ENCODE measurements at places on chromosomes 1 and 21.

DNA sequence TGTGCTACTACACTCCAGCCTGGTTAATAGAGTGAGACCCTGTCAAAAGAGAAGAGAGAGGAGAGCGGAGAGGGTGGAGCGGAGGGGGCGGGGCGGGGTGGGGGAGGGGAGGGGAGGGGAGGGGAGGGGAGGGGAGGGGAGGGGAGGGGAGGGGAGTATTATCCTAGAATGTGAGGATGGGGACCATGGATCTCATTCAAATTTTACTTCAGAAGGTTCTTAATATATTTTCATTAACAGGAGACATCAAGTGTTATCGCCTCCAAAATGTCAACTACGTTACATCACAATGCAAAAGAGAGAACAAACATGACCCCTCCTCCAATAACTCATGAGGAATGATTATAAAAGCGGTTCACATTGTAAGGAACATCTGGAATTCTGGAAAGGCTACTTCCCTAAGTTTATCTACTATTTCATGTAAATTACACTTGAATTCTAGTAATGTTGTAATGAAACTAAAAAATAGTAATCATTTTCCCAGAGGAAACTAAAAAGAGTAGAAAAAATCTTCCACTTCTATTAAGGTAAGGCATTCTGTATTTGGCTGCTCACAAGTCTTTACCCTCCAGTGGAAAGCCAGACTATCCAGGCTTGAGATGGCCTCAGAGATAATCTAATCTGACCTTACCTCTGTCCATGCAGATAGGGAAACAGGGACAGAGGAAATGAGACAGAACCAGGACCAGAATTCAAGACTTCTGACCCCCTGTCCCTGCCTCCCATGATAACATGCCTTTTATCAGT, 18.8 kb upstream of the GUCA2A start:
- no peak for DNase-seq

GRCh38 chr1:99535470-99536164, 110.3 kb upstream of the PALMD start:
- DNase-seq = no peak

DNA sequence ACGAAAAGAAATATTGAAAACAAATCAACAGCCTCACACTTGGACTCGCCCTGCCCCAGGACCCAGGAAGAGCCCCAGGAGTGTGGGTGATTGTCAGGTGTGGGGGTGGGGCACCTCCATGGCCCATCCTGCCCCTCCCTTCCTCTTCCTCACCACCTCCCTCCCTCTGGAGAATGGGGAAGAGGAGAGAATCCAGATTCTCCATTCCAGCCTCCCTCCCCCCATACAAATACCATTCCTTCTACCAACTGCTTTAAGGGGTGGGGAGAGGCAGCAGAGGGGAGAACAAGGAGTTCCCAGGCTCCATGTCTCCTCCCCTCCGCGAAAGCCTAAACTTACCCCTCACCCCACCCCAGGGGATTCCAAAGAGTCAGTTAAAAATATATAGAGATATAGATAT, 36.7 kb downstream of the MEF2D start:
- DNase-seq = no peak

- no peak for DNase-seq
Measured at GRCh38 chr1:37667023-37667671, 25.2 kb upstream of the CDCA8 start.

DNA sequence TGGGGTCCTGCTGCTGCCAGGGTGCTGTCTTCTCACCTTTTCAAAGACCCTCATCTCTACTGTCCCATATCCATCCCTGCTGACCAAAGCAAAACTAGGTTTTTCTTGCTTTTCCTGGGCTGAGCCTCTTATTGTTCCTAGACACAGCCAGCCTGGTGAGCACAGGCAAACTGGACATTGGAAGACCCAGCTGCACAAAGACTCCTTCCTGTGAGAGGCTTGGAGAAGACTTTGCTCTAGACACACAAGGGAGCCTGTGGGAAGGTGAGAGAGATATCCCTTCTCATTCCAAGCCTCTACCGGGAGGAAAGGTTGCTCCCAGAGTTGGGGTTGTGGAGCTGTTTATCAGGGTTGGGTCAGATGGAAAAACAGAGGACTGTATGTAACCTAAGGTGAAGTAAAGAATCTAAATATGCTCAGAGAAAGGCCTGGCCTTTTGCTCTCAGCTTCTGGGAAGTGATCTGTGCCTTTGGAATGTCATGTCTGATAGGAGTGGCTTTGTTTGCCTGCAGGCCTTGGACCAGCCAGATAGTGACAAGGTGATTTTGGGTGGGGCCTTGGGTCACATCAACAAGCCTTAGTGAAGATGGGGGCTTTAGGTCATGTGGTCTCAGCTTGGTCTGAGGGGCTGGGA, 87.6 kb upstream of the RUNX1 start:
- no peak for DNase-seq

GRCh38 chr1:40309374-40310128, 7.5 kb downstream of the COL9A2 start:
- DNase-seq = no peak

- no peak for DNase-seq
Measured at GRCh38 chr1:229828461-229828860, 202.4 kb downstream of the URB2 start.

DNA sequence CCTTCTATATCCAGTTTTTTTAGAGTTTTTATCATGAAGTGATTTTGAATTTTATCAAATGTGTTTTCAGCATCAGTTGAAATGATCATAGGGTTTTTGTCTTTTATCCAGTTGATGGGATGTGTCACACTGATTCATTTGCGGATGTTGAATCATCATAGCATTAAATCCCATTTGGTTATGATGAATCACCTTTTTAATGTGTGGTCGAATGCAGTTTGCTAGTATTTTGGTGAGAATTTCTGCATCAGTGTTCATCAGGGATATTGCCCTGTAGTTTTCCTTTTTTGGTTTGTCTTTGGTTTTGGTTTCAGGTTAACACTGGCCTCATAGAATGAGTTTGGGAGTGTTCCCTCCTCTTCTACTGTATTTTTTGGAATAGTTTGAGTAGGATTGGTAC, 80.3 kb downstream of the DIRAS3 start:
- DNase-seq = no peak

- no peak for DNase-seq
Measured at GRCh38 chr1:156742017-156742416, 1.1 kb upstream of the MRPL24 start.

DNA sequence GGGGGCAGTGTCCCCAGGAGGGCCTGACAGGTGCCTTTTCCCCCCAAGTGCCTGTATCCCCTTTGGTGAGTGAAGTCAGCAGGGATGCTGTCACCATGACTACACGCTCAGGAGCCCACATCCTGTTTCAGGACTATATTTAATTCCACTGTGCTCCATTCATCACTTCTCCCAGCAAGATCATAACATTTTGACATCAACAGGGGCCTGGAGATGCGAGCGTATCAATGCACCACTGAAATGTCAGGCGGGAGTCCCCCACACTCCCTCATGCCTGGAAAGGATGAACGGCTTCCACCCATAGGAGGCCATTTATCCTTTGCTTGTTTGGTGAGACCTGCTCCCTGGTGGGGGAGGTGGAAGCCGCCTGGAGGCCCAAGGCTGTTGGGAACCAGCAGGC, 119.1 kb downstream of the PTPRU start:
- no peak for DNase-seq

GRCh38 chr1:221093903-221094791, 214.9 kb downstream of the HLX start:
- DNase-seq = no peak

GRCh38 chr1:13754510-13755103, 54.6 kb downstream of the PRDM2 start:
- DNase-seq = no peak

GRCh38 chr1:2224170-2224584, 3.9 kb upstream of the SKI start:
- DNase-seq = no peak

DNA sequence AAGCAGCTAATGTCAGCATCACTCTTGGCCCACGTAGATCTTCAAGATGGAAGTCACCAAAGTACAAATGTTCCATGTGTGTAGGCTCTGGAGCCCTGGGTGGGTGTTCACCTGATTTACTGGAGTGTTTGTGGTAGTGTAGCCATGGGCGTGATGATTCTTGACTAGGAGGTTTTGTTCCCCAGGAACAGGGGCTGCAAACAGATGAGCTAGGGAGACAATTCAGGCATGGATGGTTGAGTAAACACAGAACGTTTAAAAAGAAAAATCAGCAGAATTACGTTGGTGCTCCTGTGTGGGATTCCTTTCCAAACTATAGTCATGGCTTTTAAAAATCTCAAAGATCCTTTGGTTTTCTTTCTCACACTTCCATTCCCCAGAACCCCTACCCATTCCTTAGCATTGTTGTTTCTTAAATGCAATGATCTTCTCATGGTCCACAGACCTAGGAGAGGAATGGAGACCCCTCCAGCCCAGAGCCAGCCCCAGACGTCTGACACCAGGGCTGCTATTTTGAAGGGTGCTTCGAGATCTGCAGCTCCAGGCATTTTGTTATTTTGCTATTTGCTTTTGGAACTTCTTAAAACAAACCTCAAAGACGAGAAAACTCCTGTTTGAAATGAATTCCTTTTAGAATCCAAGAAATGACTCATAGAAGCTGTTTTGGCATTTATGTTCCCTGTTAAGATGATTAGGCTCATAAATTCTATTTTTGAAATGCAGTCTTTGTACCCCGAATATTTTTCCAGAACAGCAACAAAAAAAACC, 115.1 kb downstream of the ETS2 start:
- no peak for DNase-seq

GRCh38 chr1:6014130-6014999, 22.1 kb upstream of the NPHP4 start:
- DNase-seq = no peak

- DNase-seq = peak; percentile 45
Measured at GRCh38 chr1:186482661-186483255, 21.8 kb upstream of the PDC start.

- no peak for DNase-seq
Measured at GRCh38 chr1:159791461-159791860, 10.7 kb downstream of the DUSP23 start.

- DNase-seq = no peak
Measured at GRCh38 chr1:112504661-112505399, 3.9 kb upstream of the WNT2B start.

DNA sequence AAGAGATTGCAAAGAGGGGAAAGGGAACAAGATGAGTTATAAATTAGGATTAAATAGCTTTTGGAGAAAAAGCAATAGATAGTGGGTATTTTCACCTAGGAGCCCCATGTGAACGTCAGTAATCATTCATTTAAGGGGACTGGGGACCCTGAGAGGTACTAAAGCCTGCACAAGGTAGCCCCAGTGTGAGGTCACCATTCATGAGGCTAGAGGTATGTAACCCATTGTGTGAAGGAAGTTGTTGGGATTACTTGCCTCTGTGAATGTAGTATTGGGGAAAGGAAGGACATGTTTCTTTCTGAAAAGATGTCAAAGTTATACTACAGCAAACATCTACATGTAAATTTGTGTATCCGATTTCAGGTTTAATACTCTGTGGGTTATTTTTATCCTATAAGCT, 276.8 kb downstream of the TBX15 start:
- no peak for DNase-seq

- DNase-seq = no peak
Measured at GRCh38 chr1:38326856-38327255, 280.3 kb upstream of the POU3F1 start.

DNA sequence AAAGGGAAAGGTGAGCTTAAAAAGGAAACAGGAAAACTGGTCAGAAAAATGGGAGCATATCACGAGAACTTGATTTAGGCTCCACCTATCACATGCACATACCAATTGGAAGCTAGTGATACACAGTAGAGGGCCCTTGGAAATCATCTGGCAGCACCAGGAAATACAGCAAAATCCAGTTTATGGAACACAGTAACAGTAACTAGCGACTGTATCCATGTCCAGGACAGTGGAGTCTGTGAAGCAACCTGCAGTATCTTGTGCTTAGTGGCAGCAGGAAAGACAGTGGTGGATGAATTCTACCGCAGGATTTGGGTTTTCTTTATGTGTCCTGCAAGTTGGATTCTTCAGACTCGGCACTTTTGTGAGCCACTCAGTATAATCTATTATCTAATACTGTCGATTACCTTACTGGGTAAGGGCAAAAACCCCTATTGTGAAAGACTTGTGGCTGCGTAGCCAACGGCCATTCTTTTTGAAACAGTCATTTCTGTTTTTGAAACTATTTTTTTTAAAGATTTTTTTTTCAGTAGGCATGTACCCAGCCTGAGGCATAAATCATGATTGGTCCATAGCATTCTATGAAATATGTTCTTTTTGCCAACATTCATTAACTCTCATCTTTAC, 1.6 kb upstream of the KDM4A start:
- no peak for DNase-seq

DNA sequence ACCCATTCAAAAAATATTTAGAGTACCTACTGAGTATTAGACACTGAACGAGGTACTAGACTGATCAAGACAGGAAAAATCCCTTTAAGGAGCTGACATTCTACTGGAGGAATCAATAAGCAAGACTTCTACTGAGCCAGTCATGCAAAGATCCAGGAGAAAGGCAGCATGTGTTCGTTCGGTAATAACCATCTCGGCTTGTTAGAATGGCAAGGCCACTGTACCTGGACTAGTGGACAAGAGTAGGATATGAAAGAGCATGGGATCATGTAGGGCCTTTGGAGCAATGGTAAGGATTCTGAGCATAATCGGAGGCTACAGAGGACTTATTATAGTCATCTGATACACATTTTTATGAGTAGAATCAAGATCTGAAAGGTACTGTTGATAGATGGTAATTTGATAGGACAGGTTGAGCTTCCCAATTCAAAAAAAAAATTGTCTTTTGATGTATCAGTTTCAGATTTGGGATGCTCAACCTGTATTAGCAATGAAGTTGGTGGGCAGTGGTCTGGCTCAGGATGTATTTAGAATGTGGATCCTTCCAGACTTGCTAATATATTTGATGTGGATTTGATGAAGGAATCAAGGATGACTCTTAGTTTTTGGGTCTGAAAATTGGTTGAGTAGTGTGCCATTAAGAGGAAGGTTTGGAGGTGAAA, 2.3 kb downstream of the COX20 start:
- DNase-seq = no peak

DNA sequence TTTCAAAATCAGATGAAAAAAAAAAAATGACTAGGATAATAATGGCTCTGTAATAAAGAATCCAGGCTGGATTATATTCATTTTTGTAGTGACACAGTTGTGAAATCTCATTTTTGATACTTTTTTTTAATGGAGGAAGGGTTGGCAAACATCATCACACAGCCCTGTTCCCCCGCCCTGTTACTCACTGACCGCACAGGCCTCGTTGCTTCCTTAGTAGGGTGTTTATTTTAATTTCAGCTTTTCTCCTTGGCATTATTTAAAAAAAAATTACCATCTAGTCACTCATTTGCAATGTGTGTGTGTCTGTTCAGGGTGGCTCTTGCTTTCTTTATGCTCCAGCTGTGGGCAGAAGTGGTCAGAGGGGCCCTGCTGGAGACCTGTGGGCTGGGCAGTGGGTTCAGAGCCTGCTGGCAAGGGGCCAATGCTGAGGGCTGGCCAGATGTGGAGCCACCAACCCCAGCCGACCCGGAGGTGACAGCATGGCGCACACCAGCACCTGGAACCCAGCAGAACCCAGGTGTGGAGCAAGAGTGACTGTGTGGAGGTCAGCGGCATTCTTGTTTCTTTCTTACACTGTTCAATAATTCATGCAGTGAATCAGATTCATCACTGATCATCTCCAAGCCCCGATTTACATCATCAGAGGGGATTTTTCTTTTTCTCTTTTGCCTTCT, 44.6 kb downstream of the ZSCAN20 start:
- no peak for DNase-seq

- DNase-seq = no peak
Measured at GRCh38 chr1:172148213-172148612, 272.3 kb upstream of the C1orf105 start.

Measured in renal cortex interstitium (tissue), 15 donors.